Cardiac atrium fibroblast (primary cell): ENCODE measurements at places on chromosomes 1 and 21. TPM values are rescaled to one million over a fixed set of nuclear protein-coding genes. Genes with fewer than 3 reads are reported as not detected.

The FMO5 gene
- total RNA-seq = 0.49 and 0.72 TPM in 2 replicates

The RAB42 gene
- total RNA-seq = 0.54 and 2.8 TPM in 2 replicates

The CFAP126 gene
- not detected in 2 replicates for total RNA-seq

The LAMC2 gene
- total RNA-seq = 4.3 and 5.3 TPM in 2 replicates

The VPS13D gene
- total RNA-seq = 19.4 and 22.7 TPM in 2 replicates

The ARHGEF11 gene
- 17.7 and 21.2 TPM in 2 replicates for total RNA-seq

The MTOR gene
- total RNA-seq = 18.8 and 19.3 TPM in 2 replicates

The AADACL3 gene
- total RNA-seq = not detected in 2 replicates

The TNFRSF1B gene
- 17.2 and 30.5 TPM in 2 replicates for total RNA-seq

The GALE gene
- 23.1 and 23.7 TPM in 2 replicates for total RNA-seq

The TCHH gene
- not detected in 2 replicates for total RNA-seq

The S100A6 gene
- total RNA-seq = 782 and 910 TPM in 2 replicates

The KDM1A gene
- total RNA-seq = 59.0 and 63.5 TPM in 2 replicates

The FCRLA gene
- total RNA-seq = 2.3 TPM in 1 of 2 replicates, not detected in the other

The CLIC4 gene
- total RNA-seq = 383 and 389 TPM in 2 replicates
